ENCODE measurements at places on chromosomes 3 and 15. TPM values are rescaled to one million over a fixed set of nuclear protein-coding genes. Genes with fewer than 3 reads are reported as not detected.

Gene EFHB
- 4.2 TPM for total RNA-seq

Gene TP63
- total RNA-seq = 1.9 TPM

Gene PIF1
- total RNA-seq = 9.9 TPM

Gene NANOGP8
- total RNA-seq = 0.91 TPM

Gene AMOTL2
- total RNA-seq = 259 TPM

Gene BTD
- total RNA-seq = 27.0 TPM
